Caco-2 (cell line): ENCODE measurements at places on chromosomes 3 and 15.

DNA sequence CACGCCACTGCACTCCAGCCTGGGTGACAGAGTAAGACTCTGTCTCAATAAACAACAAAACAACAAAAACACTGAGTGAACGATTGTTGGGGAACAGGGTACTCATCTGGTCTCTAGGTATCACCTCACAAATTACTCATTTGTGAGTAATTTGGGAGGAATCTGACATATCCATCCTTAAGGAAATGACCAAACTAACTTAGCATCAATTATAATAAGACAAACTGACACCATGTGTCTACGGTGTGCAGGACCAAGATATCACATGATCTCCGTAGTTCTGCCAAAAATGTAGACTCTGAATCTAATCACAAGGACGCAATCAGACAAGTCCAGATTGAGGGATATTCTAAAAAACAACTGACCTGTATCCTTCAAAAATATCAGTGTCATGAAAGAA is 12.0 kb upstream of the DAPK2 start:
- H3K27ac ChIP-seq, result no peak overlapping the region
- H3K36me3 ChIP-seq, result no peaks in the 10 kb centered on the region
- DNase-seq, result no peak
- H3K4me3 ChIP-seq, result no peak overlapping the region
- no peaks in the 10 kb centered on the region for H3K4me1 ChIP-seq

DNA sequence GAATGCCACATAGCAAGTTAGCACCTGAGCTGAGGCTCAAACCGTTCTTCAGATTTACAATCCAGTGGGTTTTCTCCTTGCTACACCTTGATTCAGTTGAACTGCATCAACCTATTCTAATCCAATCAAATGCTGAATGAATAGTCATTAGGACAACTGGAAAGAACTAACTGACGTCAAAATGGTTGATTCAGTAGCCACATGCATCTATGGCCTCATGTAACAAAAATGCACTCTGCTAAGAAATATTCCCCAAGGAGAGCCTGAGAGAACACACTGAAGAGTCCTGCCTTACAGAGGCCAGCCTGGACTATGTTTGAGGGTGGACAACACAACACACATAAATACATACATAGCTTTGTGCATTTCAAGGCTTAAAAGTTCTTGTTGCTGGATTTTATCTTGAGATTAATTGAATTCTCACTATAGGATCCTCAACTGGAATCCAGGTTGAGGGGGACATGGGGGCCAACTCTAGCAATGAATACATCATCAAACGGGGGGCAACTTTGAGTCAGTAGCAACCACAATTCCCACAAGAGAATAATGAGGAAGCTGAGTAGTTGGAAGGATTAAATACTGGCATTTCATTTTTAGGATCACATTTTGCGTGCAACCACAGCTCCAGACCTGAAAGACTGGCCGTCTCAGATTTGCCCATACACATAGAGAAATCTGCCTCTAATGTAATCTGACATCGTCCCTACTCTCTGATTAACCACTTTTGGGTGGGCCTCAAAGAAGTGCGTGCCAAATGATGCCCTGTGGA is 280.2 kb upstream of the ICE2 start:
- no peak overlapping the region for H3K27ac ChIP-seq
- H3K4me1 ChIP-seq, result no peaks in the 10 kb centered on the region
- DNase-seq, result no peak
- no peaks in the 10 kb centered on the region for H3K27me3 ChIP-seq
- no peak overlapping the region for H3K4me3 ChIP-seq

- no peak for DNase-seq
- H3K27ac ChIP-seq, result no peak overlapping the region
- no peak overlapping the region for H3K4me3 ChIP-seq
- H3K27me3 ChIP-seq, result no peaks in the 10 kb centered on the region
These were observed 218.8 kb downstream of the ATP8B4 start for GRCh38 chr15:49900006-49900902.

DNA sequence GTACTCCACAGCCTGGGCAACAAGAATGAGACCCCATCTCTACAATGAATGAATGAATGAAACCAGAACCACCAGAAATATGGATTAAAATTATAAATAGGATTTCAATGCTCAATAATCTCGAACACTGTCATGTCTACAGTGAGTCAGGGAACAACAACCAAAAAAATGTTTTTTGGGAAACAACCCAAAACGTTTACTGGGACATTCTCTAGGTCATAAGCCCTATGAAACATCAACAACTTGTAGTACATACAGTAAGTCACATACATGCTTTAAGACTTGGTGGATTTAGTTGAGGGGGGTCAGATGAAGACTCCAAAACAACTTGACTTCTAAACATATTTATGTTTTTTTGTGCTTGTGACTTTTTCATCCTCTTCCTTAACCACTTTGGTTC is 511.2 kb downstream of the FOXP1 start:
- H3K27ac ChIP-seq, result no peak overlapping the region
- peaks cover 47% of the 10 kb centered on the region for H3K4me1 ChIP-seq
- H3K36me3 ChIP-seq, result 0 out of 2 replicates have a peak, but pooled peaks cover 2% of the 10 kb centered on the region
- H3K4me3 ChIP-seq, result no peak overlapping the region

DNA sequence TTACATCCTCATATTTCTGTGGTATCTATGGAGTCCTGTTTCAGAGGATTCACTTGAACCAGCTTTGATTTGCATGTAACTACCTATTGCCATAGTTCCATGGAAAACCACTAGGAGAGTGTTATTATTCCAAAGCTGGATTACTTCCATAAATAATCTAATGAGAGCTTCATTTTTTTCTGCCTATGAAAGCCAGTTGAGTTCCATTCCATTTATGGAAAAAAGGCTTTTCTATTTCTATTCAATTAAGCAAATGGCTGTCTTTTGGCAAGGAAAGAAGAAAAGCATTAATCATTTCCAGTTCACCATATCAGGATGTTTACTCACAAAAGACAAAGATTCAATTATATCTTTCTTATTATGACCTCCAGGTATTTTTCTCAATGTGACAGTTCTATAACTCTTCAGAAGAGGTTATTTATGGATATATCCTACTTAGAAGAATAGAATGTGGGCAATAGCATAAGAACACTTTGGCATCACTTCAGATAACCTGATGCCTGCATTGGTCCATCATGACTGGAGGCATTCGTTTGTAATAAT is 259.9 kb upstream of the ZPLD1 start:
- H3K4me1 ChIP-seq, result peaks cover 6% of the 10 kb centered on the region; the same call in 1 of the 2 replicates
- no peak overlapping the region for H3K27ac ChIP-seq
- H3K36me3 ChIP-seq, result no peaks in the 10 kb centered on the region
- H3K4me3 ChIP-seq, result no peak overlapping the region
